ENCODE measurements at places on chromosomes 12 and 14.

DNA sequence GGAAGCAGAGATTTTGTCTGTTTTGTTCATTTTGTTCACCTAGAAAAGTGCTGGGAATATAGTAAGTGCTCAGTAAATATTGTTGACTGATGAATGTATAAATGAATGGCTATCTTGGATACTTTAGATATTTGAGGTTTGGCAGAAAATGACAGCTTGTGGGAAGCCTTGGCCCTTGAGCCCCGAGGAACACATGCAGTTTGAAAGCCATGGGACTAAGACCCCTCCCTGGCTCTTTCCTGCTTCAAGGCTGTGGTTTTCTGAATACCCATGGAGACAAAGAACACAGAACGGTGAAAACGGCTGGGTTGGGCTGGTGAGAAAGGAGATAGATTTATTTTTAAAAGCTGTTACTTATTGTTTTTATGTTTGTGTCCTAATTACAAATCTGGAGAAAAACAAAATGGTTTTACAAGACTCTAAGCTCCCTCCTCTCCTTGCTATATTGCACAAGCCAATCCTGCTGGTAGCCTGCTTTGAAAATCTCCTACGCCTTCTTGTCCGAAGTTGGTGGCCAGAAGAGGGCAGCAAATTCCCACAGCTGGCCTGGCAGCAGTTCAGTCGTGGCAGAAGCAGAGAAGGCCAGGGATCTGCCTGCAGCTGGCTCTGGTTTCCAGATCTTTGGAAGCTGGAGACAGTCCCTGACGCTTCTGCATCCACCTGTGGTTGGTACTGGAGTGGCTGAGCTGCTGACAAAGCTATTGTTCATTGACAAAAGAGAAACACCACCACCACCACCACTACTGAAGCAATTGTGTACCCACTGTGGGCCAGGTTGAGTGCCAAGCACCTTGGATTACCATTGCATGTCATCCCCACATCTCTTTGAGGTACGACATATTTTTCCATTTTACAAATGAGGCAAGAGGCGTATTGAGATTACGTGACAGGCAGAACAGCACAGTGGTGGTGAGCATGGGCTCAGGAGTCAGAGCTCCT, 5.2 kb upstream of the KRT85 start:
- DNase-seq = peak; percentile 82

GRCh38 chr12:55654511-55655214, 18.0 kb downstream of the OR10P1 start:
- no peak for DNase-seq

DNA sequence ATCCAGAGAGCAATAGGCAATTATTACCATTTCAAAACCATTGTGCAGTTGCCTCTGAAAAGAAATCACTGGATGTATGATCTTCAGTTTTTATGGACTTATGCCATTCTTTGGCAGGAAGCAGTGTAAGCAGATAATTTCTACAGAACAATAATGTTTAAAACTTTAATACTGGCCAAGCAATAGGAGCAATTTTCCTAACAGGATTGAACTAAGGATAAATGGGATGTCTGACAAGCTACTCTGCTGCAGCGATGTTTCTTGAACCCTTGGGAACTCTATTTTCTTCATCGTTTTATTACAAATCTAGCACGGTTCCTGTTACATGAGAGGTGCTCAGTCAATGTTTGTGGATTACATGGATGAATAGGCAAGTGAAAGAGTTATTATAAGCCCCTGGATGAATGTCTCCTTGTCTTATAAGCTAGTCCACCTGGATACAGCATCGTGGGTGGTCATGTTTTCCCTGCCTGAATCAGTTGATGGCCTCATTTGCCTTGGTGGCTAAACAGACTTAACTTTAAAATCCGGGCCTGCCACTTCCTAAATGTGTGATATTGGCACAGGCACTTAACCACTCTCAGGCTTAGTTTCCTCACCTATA, 68.2 kb upstream of the MDM1 start:
- DNase-seq = no peak

- DNase-seq = no peak
These were observed 10.9 kb upstream of the KRT2 start for GRCh38 chr12:52662918-52663229.

Measured in transverse colon (tissue), 4 donors.